ENCODE measurements at places on chromosomes 6 and 20.

DNA sequence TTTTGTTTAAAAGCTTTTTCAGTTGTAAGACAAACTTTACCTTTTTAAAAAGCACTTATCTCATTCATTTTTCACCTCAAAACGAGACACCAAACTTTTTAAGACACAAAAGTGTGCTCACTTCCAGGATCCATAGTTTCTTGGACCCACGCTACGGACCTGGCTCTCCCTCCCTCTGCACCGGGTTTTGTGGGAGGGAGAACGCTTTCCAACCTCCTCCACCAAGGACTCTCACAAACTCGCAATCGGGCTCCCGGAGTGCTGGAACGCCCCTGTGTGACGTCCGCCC lies 436 bp downstream of the CAGE1 start:
- no peak for DNase-seq

GRCh38 chr6:124974771-124975377 lies 12.6 kb downstream of the RNF217 start:
- no peak for DNase-seq

DNA sequence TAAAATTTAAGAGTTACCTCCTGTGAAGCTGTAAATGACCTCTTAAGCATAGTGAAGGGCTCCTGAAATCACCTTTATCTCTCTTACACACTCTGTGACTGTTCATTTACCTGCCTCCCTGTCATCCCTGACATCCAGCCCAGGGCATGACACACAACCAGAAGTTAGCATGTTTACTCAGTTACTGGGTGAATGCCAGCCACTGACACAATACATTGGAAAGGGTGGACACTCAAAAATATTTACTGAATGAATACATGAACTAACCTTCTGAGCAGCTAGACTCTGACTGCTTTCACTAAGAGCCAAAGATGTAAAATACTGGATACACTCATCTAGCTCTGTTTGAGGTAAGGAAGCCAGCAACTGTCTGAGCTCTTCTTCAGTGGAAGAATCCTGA lies 25.3 kb downstream of the SERAC1 start:
- no peak for DNase-seq

DNA sequence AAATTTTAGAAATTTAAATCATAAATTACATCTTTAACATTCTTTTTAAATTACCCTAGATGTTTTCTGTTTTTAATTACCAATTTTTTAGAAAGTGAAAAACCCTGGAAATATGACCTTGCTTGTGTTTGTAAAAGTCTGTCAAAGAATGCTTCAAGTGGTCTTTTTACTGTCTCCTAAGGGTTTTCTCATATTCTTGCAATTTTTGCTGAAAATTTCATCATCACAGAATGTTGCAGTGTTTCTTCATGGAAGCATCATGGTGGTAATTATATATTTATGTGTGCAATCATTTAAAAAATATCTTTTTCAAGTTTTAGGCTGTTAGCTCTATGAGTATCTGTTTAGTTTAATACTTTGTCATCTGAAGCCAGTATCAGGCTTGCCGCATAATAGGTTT lies 178.2 kb downstream of the HDGFL1 start:
- no peak for DNase-seq

DNA sequence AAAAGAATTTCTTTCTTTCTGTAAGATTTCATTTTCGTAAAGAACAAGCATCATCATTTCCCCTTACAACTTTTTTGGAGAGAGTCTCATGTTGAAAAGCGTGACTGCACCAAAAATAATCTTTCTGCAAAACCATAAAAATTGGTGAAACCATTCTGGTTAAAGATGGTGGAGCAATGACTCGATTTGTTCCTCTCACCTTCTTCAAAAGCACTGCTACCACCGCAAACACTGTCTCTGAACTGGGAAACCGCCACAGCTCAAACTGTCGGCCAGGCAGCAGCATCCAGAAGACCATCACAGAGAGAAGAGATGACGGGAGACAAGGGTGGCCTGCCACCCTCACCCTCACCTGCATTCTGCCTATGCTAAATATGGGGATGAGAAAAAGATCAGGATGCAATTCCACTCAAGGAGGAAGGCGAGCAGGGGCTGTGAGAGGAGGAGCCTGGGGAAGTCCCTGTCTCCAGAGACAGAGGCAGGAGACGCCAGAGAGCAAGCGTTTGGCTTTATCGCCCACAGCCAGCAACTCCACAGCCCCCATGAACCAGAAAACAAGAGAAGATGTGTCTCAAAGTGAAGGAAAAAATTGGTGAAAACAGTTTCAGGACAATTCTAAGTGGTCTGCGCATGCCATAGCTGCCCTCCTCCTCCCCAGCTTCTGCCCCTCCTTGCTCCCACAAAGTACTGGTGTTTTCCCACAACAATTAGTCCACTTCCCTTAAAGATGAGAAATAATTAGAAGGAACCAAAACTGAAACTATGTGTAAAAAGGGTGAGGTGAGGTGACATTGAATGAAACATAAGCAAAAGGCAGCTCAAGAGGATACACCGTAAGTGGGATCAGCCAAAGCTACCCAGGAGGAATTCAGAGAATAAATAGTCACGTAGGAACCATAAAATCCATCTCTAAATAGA lies 255.5 kb downstream of the KIF16B start:
- DNase-seq: no peak

- DNase-seq: no peak
Observed at GRCh38 chr6:107841275-107841670, 17.2 kb upstream of the SCML4 start.

- DNase-seq: no peak
Observed at GRCh38 chr6:32876603-32877002, 22.6 kb downstream of the PSMB9 start.

- no peak for DNase-seq
Observed at GRCh38 chr20:2206957-2207769, 88.6 kb upstream of the TGM3 start.

GRCh38 chr6:168281826-168282225 lies 37.8 kb downstream of the DACT2 start:
- DNase-seq: no peak

DNA sequence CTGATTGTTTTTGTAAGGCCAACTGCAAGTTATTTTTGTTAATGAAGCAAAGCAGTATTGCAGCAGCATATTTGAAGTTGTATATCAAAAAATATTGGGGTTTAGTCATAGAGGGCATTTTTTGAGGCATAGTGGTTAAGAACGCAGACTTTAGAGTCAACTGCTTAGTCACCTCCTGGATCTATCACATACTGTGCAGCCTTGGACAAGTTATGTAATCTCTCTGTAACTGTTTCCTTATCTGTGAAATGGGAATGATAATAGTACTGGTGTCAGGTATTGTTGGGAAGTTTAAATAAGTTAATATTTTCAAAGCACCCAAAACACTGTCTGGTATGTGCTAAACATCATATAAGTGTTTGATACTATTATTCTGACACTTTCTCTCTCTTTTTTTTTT lies 27.2 kb upstream of the EFHC1 start:
- DNase-seq: no peak

DNA sequence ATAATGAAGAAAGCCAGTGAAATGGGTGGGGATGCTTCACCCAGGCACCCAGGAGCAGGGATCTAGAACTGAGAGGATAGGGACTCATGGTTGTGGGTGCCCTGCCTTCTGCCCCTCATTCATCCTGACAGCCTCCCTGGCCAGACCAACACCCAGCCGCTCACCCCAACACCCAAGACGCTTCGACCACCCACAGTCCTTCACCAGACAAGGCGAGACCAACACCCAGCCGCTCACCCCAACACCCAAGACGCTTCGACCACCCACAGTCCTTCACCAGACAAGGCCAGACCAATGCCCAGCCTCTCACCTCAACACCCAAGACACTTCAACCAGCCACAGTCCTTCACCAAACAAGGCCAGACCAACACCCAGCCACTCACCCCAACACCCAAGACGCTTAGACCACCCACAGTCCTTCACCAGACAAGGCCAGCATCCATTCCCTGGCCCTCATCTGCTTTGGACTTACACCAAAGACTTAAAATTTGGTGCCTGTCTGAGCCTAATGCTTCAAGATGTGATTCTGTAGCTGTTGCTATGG lies 131.5 kb downstream of the ANKRD60 start:
- no peak for DNase-seq

- DNase-seq: no peak
Observed at GRCh38 chr6:48071833-48072232, 39.2 kb downstream of the PTCHD4 start.

DNA sequence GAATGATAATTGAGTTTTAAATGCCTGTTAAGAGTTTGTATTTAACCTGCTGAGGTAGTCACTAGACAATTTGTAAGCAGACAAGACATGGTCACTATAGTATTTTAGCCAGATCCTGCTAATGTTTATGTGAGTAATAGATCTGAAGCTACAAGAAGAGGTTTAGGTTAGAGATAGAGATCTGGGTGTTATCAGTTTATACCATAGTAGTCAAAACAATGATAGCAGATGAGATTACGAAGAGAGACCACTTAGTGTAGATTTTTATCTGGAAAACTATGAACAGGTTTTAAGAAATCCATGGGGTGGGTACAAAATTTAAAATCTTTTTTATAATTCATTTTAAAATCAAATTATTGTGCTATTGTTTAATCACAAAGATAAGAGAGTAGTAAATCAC lies 47.5 kb downstream of the PHIP start:
- no peak for DNase-seq

- DNase-seq: no peak
Observed at GRCh38 chr6:55100686-55101085, 73.6 kb upstream of the HCRTR2 start.

- no peak for DNase-seq
Observed at GRCh38 chr6:35419417-35419816, 32.7 kb upstream of the FANCE start.

DNA sequence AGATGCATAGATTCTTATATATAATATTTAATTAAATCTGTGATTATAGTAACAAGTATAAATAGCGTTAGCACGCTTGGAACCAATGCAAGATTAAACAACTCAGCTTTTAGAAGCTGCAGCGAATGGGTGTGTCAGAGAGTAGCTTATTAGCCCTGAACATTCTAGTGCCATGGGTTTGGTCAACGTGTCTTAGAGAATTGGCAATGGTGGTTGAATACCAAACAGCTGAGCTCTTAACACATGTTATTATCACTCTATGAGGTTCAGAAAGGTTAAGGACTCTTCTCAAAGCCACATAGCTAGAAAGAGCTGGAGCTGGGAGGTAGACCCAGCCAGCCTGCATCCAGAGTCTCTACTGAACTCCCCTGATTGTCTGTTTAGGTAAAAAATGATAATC lies 284.2 kb upstream of the CHD6 start:
- no peak for DNase-seq

DNA sequence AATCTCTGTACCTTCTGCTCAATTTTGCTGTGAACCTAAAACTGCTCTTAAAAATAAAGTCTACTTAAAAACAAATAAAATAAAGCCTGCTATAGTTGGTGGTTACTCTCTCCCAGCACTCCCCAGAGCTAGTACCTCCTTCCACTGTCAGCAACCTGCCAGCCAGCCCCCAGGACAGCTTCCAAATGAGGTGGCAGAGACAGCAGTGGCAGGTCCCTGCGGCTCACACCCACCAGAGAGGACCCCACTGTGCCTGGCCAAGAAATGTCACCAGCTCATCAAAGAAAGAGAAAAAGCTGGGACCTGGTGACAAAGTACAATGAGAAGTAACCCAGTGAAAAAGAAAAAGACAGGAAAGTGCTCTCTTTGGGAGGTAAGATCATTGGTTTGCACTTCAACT lies 15.2 kb downstream of the APMAP start:
- no peak for DNase-seq

DNA sequence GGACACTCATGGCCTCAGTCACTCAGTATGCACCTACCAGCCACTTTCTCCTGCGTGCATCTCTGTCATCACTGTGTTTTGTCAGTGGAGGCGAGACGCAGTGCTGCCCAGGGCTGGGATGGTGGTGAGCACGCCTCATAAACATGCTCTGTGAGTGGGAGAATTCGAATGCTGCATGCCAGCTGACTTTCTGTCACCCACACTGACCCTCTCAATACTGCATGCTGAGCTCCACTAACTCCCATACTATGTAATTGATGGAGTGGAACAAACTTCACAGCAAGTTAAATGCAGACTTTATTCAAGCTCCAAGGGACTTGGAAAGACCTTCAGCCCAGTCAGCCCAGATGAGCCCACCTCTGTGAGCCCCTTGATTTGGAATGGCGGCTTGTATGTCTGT lies 22.7 kb upstream of the GGTLC1 start:
- DNase-seq: no peak

DNA sequence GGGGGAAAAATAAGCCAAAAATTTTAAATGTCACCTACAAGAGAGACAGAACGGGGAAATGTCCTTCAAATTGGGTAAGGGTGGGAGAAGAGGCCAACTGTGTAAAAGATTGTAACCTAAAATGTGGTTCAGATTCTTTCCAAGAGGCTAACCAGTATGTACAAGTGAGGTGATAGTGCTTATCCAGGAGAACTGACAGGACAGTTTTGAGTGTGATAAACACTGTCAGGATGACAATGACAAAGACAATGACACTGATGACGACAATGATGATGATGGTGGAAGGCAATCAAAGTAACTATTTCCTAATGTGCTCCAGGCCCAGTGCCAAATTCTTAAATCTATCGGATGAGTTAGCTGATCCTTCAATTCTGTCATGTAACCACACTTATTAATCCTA lies 57.3 kb downstream of the TASP1 start:
- DNase-seq: no peak

GRCh38 chr6:155786528-155786927 lies 330.9 kb upstream of the NOX3 start:
- no peak for DNase-seq

- no peak for DNase-seq
Observed at GRCh38 chr20:38617011-38617829, 15.6 kb downstream of the ARHGAP40 start.

DNA sequence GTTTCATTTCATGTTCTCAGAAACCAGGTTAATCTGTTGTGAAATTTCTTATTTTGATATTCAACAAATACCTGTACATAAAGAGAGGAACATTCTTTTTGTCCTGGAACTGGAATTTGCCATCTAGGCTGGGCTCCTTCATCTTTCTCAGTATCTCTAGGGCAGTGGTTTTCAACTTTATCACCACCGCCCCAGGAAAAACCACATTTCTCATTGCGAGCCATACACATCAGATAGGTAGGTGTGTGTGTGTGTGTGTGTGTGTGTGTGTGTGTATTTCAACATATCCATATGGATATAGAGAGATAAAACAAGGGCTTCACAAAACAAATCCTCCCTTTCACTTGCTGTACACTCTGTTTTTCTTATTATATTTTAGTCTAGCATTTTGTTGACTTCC lies 24.1 kb downstream of the BFSP1 start:
- DNase-seq: no peak

- DNase-seq: no peak
Observed at GRCh38 chr6:14218519-14218800, 100.9 kb downstream of the CD83 start.

- DNase-seq: no peak
Observed at GRCh38 chr20:21208999-21209398, 83.1 kb downstream of the KIZ start.

DNA sequence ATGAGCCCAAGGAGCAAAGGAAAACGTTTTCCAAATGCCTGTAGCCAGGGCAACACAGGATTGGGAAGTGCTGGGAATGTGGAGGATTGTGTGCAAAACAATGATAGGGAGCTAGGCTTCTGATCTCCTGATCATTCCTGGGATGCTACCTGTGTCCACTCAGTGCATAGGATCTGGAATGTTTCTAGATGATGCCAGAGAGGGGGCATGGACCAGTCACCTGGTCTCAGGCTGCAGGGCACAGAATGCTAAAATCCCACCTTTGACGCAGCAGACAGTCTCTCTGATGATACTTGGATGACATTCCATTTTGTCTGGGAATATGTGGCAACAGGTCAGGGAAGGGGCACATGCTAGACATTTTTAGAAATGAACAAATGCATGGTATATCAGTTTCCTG lies 128.9 kb downstream of the CLIC5 start:
- DNase-seq: no peak
